Activated CD4-positive, CD25-positive, alpha-beta regulatory T cell treated with anti-CD3 and anti-CD28 coated beads, Interleukin-2, amount 50 U/mL, for 16 hours (primary cell): ENCODE measurements at places on chromosomes 12 and 14.

- no peak for DNase-seq
These were observed 932.3 kb downstream of the FLRT2 start for GRCh38 chr14:86462193-86462753.

DNA sequence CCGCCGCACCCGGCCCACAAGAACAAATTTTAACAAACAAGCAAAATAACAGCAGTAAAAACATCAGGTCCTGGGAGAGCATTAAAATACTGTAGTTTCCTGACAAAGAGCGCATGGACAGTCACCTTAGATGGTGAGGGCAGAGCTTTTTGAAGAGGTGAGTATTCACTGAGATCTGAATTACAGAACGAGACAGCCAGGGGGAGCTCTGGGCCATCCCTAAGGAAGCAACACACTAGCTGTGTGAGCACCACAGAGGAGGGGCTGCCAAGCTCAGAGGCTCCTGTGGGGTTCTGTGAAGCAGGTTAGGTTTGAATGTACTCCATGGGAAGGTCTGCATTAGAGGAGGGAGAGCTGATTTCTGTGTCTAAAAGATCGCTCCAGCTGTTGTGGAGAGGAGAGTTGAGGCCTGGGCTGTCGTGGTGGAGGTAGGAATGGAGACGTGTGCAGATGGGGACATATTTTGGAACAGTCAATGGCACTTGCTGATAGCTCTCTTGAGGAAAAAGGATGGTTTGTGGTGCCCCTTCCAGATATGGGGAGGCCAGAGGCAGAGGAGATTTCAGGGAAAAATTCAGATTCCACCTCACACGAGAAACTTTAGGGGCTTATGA, 72.9 kb downstream of the TRAFD1 start:
- DNase-seq, result no peak

DNA sequence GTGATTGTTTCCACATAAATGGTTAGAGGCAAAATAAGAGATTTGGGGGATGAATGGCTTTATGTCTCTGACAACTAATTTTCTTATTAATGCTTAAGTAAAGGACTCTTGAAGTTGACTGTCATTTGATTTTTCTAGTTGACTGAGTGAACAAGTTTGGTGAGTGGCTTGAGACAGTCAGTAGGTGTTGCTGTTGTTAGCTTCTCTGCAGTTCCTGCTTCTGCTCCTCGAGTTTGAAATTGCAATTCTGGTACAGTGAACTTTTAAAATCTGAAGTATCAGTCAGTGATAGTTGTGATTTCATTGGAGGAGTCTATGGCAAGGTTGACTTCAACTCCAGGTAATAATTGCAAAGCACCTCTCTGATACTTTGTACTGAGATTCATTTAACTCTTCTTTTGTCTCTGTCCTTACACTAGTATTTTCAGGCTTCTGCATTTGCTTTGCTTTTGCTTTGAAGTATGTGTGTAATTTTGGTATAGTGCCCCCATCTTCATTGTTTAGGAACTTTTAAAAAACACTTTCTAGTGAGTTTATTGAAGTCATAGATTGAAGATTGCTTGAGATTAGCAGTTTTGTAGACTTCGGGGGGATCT, 415.5 kb downstream of the PCNX1 start:
- DNase-seq, result no peak

DNA sequence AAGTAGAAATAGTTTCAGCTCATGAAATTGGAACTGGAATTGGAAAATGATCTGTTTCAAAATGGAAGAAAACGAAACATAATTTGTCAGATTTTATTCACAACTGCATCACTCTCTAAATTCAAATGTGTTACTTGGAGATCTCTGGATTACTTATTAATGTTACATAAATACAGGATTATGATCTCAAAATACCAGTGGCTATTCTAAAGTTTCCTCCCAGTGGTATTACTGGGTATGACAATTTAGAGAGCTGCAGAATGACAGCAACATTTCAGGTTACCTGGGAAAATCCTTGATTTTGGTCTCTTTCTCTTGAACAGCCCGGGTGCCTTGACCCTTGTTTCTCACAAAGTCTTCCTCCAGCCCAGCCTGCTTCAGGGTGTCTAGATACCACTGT, 14.2 kb downstream of the FAM161B start:
- DNase-seq, result no peak

DNA sequence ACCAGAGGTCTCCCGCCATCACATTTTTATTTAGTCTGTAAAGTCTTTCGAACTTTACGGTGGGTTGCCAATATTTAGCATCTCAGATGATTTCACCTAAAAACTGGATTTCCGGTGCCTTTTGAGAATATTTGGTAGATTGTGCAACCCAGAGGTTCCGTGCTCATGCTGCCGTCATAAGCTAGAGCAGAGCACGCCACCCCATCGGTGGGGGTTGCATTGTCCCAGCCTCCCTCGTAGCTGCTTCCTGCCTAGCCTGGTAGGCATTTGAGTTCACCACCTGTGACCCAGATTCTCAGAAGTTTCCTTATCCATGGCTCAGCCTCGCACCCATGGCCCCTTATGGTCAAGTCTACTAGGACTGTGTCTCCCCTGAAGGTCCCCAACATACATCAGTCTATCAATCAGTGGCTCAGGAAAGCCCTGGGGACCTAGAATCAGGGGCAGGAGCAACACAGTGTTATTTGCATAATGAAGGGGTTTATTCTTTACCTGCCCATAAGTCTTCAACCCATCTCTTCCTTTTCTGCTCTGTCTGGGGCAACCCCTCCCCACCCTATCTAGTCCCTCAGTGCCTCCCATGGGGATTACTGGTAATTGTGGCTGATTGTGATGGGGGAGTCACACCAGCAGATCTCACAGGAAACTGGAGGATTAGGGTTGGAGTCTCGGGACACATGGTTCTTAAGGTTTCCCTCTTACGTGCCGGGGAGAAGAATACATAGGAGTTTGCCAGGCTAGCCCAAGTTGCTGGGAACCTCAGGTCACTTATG, 152.3 kb downstream of the PHETA1 start:
- DNase-seq, result no peak

DNA sequence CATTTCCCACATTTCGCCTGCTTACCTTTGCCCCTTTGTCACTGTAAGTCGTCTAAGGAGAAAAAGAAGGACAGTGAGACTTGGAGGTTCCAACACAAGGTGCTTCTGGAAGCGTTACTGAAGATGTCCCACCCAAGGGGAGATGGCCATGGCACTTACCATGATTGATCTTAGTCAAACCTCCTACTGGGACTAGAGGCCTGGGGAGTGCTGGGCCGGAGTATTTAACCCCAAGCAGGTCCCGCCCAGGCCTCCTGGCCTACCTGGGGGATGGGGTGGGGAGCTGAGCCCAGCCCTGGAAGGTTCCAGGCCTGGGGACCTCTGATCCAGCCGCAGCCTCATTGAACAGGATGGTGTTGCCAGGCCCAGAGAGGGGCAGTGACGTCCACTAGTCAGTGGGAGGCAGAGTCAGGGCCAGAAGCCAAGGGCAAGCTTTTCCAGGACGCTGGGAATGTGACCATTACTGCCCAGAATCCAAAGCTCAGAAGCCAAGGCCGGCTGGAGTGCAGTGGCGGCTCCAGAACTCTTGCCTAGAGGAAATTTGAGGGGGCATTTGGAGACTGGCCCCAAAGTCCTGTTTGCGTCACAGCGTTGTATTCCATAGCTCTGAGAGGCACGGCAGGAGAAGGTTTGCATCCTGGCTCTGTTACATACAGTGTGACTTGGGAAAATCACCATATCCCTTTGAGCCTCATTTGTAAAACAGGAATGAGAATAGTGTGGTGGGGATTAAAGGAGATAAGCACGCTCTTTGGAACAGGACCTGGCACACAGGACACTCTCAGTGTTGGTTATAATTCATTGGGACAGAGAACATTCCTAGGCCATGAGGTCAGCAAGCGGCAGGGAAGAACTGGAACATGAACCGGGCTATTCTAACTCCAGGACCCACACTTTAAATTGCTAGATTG, at the start of gene HPD:
TSS of gene HPD (minus strand) at position 198 of the 911 bp plus-strand sequence. CDS start at position 162, 36 bp downstream.
- no peak for DNase-seq
